Stimulated activated CD8-positive, alpha-beta memory T cell treated with anti-CD3 and anti-CD28 coated beads, Interleukin-4, amount 100 ng/mL, for 4 hours (primary cell): ENCODE measurements at places on chromosomes 4 and X.

DNA sequence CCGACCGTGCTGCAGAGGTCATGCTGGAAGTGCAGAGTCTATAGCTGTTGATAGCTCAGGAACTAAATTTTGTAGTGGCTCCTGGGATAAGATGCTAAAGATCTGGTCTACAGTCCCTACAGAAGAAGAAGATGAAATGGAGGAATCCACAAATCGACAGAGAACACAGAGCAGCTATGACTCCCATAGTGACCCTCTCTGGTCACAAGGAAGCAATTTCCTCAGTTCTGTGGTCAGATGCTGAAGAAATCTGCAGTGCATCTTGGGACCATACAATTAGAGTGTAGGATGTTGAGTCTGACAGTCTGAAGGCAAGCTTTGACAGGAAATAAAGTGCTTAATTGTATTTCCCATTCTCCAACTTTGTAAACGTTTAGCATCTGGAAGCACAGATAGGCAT lies 8.8 kb downstream of the MANBA start:
- no peak for DNase-seq

DNA sequence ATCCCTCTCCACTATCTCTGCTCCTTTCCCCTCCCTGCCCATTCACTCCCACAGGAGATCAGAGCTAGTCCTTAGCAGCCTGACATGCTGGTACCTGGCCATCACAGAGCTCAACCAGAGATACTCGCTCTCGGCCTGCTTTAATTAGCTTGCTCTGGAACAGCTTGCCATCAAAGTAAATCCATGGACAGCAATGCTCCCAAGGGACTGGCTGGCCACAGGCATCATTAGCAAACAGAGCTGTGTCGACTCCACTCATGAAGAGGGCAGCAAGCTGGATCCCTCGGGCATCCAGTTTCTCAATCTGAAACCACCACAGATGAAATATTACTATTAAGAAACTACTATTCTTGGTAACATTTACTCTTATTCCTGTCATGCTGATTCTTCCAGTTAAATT lies 43.4 kb upstream of the PHF8 start:
- no peak for DNase-seq

DNA sequence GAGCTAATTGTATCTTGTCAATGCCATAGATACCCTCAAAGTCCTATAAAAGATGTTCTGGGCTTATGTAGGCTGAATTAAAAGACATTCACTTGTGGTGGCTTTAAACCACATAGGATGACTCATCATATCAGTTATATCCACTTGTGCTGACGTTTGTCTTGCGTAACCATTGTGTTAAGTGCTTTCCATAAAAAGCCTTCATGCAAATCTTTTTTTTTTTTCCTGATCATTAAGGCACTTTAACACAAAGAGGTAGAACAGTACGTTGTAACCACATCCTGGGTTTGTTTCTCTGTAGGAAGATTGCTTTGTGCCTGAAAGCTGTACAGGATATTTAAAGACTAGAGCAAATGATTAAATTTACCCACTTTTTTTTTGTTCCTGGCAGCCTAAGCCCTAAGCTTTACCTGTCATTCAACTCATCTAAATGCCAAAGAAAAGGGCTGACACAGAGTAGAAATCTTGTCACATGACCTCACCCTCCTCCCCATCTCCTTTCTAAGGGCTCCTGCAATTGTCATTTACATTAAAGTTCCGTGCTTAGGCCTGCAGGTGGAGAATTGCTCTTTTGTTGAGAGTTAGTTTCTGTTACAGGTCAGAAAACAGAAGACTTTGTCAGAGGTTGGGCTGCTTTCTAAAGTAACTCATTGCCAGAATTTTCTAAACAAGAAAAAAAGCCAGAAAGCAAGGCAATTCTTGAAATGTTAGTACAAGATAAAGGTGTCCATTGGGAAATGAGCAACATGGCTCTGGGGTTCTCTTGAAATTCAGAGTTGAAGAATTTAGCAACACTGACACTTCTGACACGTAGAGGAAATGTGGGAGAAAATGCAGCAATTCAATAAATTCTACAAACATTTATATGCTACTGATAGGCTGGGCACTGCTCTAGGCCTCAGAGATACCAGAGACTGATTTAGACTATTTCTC lies 555.6 kb downstream of the PPARGC1A start:
- DNase-seq: no peak

DNA sequence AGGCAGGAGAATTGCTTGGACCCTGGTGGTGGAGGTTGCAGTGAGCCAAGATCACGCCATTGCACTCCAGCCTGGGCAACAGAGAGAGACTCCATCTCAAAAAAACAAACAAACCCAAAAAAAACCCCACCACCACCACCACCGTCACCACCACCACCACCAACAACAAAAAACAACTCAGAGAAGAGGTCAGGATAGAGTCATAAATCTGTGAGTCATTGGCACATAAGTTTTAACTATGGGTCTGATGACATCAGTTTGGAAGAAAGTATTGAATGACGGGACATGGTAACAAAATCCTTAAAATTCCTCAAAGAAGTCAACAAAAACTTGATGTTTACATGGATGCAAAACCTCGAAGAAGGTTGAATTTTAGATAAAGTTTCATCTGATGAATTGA lies 288.0 kb upstream of the SFRP2 start:
- DNase-seq: no peak

- DNase-seq: no peak
These were observed 439.1 kb downstream of the TLL1 start for GRCh38 chr4:166312166-166312565.

- DNase-seq: no peak
These were observed 100.8 kb downstream of the SYTL5 start for GRCh38 chrX:38106991-38107655.

- DNase-seq: no peak
These were observed 152.2 kb downstream of the SPATA18 start for GRCh38 chr4:52203351-52203750.

- DNase-seq: no peak
These were observed 975.9 kb downstream of the STIM2 start for GRCh38 chr4:27836523-27836922.

DNA sequence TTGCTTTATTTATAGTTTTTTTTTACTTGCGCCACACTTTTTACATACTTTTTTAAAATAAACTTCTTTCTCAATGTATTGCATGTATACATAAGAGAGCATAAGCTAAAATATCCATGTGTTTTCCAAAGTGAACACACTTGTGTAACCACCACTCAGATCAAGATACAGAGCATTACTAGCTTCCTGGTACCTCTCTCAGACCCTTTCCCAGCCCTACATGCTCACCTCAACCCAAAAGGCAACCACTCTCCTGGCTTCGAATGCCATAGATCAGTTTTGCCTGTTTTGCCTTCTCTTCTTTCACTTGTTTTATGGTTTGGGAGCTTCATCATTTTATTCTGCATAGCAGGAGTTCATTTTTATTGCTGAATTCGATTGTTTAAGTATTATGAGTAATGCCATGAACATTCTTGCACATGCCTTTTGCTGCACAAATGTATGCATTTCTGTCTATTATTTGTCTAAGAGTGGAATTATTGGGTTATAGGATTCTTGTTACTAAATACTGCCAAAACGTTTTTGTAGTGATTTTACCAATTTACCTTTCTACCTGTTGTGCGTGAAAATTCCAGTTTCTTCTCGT lies 45.9 kb upstream of the NUDT6 start:
- no peak for DNase-seq

GRCh38 chr4:169270810-169271691 lies at the start of gene SH3RF1:
Gene SH3RF1, minus strand, starts transcription at chr4:169270956. Its CDS starts 1,744 bp downstream, at chr4:169269212.
- DNase-seq: no peak

DNA sequence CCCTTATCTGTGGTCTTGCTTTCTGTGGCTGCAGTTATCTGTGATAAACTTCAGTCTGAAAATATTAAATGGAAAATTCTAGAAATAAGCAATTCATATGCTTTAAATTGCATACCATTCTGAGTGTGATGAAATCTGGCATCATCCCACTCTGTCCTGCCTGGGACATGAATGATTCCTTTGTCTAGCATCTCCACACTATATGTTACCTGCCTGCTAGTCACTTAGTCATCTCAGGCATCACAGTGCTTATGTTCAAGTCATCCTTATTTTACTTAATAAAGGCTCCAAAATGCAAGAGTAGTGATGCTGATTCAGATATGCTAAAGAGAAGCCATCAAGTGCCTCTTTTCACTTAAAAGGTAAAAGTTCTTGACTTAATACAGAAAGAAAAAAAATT lies 14.3 kb upstream of the RAB9B start:
- no peak for DNase-seq

GRCh38 chr4:173195109-173195508 lies 26.5 kb downstream of the GALNT7 start:
- no peak for DNase-seq

DNA sequence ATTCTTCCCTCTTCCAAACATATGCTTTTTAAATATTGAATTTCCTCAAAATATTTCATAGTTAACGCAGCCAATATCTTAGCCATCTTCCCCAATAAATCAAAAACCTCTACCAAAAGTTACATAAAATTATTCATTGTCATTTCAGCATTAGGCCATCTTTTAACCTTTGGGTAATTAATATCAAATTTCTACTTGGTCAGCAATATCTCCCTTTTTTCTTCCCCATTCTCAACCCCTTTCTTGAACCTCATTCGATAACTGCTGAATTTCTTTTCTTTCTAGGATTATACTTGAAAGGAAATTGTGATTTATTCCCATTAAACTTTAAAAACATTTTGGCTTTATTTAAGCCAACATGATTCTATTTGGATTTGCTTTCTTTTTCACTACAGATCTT lies 65.0 kb downstream of the RAP1GDS1 start:
- DNase-seq: no peak

GRCh38 chr4:79292008-79292407 lies 33.9 kb downstream of the NAA11 start:
- DNase-seq: no peak

DNA sequence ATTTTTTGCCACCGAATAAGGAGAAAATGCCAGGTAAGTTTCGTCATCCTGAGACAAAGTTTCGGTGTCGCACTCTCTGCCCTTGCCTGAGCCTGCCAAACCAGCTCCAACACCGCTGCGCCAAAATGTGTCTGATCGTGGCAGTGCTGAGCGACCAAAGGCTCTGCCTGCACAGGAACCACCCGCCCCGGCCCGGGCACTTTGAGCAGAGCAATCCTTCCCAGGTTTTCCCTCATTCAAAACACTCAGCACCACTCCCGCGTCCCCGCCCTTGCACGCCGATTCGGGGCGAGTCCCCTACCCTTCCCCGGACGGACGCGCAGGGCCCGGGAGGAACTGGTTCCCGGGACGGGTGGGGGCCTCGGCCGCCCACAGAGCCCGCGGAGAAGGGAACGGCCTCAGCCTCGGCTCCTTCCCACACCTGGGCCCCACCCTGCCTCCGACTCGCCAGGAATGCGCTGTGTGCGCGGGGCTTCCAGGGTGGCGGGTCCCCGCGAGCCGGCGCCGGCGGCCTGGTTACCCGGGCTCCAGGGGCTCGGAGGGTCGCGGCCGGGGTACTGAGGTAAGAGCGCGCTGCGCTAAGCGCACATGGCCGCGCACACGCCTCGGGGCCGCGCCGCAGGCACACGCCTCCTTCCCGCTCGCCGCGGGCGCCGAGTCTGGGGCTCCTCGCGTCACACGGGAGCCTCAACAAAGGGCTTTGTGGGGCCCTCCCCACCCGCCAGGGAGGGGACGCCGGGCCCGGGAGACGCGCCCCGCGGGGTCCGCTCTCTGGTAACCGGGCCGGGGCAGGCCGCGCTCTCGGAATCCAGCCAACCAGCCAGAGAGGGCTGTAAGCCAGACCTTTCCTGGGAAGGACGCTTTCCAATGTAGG lies at the start of gene C4orf36:
Gene C4orf36, minus strand, starts transcription at position 661 of the 874 bp plus-strand sequence. CDS start 902 bp downstream, outside the sequence.
- DNase-seq: no peak

DNA sequence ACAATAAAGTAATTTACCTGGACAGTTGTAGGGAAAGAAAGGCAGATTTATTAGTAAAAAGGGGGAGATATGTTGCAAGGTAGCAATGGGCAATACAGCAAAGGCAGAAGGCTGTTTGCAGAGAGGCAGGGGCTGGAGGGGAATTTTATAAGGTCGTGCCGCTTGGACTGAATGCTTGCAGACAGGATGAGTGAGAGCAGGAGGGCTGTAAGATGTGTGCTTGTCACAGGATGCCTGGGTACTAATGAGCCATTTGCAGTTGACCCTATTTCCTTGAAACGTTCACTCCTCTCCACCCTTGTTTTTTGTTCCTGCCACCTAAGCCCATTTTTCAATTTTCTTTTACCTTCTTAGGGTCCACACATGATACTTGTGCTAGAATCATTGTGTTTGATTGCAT lies 214.7 kb downstream of the TRAM1L1 start:
- no peak for DNase-seq

GRCh38 chrX:117990438-117990837 lies 126.2 kb downstream of the KLHL13 start:
- no peak for DNase-seq

DNA sequence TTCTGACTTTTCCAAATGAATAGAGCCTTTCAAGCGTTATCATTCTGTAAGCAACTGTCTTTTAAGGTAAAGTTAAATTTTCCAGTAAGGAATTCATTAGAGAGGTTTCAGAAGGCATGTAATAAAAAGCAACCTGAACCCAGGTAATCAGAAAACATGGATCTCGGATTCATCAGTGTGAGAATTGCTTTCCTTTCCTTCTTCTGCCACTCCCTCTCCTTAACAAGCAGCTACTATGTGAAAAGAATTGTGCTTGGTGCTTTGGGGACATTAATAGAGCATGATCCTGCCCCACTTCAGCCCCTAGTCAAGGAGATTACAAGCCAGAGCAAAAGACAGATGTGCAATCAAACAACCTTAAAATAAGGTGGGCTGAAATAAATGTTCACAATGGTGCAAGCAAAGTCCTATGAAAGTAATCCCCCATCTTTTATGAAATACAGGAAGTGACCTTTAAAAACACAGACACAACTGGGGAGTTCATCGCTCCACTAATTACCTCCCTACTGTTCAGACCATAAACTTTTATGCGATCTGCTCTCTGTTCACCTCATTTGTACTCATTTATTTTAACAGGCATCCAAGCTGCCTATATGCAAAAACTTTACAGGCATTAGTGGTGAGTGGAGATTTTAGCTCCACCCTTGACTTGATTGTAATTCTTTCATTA lies 122.9 kb upstream of the RASGEF1B start:
- DNase-seq: no peak

DNA sequence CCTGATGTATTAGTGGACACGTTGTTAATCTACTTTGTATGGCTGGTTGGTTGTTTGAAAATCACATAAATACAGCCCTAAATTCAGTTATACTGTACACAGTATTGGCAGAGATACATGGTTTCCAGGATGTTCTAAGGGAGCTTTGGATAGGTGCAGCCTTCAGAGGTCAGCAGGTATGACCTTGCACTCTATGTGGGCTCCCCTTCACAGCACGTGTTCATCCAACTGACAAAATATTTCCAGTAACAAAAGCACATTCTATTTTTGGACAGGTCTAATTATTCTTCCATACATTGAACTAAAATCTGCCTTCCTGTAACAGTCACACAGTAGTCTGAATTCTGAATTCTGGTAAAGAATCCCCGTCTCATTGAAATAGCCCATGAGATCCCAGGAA lies 92.8 kb upstream of the RAPGEF2 start:
- no peak for DNase-seq

GRCh38 chrX:150627957-150628356 lies 59.5 kb downstream of the MTM1 start:
- no peak for DNase-seq

- DNase-seq: peak; percentile 76
These were observed at the start of gene CD99L2 for GRCh38 chrX:150898343-150899190. Gene CD99L2, minus strand, starts transcription at chrX:150898668. Its CDS starts 80 bp downstream, at chrX:150898588.

- DNase-seq: no peak
These were observed 1402.4 kb downstream of the FAM133A start for GRCh38 chrX:95076449-95076848.
